ENCODE measurements at places on chromosomes 3 and 15.

DNA sequence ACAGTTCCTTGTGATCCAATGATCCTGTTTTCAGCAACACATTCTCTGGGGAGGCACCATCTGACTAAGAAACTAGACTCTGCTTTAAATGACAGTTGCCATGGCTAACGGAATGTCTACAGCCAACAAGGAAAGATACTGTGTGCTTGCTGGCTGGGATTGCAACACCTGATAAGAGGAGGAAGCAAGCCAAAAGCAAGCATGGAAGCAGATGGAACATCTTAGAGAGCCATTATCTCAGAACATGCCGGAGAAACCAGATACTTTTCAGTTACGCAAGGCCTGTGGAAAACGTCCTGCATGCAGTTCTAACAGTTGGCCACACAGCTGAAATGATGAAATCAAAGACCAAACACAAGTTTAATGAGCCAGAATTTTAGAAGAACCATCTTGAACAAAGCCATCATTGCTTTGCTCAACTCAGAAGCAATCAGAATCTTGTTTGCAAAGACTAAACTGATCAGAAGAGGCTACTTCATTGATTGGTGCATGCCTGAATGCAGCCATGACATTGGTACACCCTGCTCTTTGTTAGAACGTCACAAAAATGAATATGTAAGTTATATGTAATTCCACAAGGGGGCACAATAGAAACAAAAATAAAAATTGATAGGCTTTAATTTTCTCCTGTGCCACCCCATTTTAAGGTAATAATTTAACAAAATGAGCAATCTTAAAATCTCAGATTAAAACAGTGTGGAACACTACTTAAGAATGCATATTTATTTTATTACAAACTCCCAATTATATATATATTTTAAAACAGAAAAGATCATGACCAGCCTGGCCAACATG, 50.8 kb downstream of the GXYLT2 start:
- DNase-seq: peak; percentile 12

- DNase-seq: peak; percentile 31
Observed at GRCh38 chr3:104102386-104102785, 1264.3 kb upstream of the ALCAM start.

- DNase-seq: no peak
Observed at GRCh38 chr15:81858586-81858985, 187.2 kb downstream of the MEX3B start.

DNA sequence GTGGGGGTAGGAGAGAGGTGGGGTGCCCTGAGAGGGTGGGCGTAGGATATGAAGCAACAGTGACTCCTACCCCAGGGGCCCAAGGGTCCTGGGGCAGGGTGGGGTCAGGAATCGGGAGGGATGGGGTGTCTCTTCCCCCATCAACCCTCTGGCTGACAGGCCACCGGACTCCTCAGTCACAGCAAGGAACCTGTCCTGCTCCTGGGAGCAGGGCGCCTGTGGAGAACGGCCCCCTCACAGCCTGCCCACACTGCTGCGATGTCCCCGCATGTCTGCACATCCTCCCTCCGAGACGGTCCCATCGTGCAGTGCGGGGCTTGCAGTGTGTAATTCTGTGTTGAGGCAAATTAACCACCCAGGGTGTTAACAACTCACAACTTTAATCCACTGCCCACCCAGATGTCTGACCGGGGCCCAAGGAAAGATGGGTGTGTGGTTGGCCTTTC, 2.7 kb downstream of the TM4SF19 start:
- no peak for DNase-seq

- no peak for DNase-seq
Observed at GRCh38 chr15:52276256-52276770, 19.3 kb downstream of the MYO5C start.

GRCh38 chr15:34729886-34730285, 24.9 kb downstream of the GJD2 start:
- no peak for DNase-seq

DNA sequence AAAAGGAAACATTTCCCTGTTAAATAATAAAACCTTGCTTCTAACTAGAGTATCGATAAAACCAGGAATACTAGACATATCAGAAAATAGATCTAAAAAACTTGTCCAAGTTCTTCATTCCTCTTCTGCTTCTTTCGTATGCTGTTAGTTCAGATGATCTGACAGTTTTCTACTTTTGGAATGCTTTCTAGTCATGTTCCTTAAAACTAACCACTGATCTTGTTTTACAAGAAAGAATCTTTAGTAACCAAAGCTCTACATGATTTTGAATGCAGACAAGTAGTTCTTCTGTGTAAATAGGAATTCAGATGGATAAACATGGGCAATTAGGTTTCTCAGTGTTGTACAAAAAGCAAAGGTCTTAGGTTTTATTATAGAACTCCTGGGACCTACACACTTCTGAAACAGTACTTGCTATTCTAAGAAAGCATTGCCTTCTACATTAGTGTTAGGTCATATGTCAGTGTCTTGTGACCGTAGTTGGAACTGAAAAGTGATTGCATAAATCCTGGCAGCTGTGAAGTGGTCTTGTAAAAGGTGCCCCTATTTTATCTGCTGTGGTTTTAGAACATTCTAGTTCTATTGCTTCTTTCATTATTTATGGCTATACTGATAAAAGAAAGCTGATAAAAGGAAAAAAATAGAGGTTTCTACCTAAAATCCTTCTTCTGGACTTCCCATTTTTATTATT, 40.7 kb downstream of the SNRK start:
- DNase-seq: no peak

GRCh38 chr15:98706387-98706786, 58.0 kb downstream of the IGF1R start:
- DNase-seq: no peak

DNA sequence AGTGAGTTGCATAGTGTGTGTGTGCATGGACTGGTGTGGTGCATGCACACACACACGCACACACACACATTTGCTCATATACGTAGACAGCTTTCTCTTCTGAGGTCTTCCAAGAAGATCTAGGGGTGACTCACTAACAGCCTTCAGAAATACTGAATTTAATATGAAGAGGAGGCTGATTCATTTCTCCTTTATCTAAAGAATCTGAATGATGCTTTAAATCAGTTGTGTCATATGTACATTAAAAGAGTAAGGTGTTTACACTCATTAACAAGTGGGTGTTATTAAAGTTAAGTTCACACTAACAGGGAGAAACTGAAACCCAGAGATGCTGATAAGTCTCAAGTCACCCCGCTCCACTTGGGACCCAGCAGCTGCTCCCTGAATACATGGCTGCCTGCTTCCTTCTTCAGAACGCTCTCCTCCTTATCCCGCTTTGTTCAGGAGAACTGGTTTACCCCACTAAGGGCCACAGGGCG, 22.0 kb downstream of the TMPRSS7 start:
- DNase-seq: no peak

- DNase-seq: no peak
Observed at GRCh38 chr3:24379936-24380335, 114.7 kb downstream of the THRB start.

GRCh38 chr15:67680641-67681040, 138.1 kb downstream of the MAP2K5 start:
- peak; percentile 32 for DNase-seq

DNA sequence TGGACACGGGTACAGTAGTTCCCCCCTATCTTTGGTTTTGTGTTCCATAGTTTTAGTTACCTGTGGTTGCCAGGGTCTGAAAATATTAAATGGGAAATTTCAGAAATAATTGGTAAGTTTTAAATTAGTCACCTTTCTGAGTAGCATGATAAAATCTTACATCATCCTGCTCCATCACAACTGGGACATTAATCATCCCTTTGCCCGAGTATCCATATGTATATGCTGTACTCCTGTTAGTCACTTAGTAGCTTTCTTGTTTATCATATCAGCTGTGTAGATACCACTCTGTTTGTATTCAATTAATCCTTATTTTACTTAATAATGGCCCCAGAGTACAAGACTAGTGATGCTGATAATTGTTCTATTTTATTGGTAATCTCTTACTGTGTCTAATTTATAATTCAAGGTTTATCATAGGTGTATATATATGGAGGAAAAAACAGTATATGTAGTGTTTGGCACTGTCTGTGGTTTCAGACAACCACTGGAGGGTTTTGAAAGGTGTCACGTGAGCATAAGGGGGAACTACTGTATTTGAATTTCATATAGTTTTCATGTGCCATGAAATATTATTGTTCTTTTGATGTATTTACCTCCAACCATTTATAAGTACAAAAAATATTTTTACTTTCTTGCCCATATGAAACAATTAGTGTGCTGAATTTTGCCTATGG, 41.4 kb downstream of the CTDSPL2 start:
- DNase-seq: no peak

DNA sequence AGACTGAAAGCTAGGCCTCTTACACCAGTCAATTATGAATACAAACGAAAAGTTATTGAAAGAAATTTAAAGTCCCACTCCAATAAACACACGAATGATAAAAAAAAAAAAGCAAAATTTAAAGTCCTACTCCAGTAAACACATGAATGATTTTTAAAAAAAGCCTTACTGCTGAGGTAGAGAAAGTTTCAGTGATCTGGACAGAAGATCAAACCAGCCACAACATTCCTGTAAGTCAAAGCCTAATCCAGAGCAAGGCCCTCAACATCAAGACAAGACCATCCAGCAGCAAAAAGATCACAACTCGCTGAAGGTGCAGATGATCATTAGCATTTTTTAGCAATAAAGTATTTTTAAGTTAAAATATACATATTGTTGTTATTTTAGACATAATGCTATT, 95.6 kb upstream of the LIPC start:
- no peak for DNase-seq

GRCh38 chr3:114217266-114217665, 20.1 kb downstream of the ZNF80 start:
- DNase-seq: no peak

DNA sequence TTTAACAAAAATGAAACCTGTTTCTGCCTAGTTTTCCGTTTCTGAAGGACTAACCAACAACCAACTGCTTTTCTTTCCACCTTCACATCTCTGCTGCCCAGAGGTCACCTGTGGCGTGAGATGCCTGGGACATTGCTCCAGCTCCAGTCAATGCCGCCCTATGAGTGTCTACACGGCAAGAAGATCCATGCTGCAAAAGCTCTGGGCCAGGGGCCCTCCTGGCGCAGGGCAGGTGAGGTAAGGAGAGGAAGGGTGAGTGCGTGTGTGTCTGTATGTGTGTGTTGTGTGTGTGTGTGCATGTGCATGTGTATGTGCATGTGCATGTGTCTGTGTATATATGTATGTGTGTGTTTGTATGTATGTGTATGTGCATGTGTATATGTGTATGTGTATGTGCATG, 131.4 kb downstream of the NSMCE3 start:
- DNase-seq: no peak

GRCh38 chr3:173538410-173538809, 140.9 kb downstream of the NLGN1 start:
- no peak for DNase-seq

DNA sequence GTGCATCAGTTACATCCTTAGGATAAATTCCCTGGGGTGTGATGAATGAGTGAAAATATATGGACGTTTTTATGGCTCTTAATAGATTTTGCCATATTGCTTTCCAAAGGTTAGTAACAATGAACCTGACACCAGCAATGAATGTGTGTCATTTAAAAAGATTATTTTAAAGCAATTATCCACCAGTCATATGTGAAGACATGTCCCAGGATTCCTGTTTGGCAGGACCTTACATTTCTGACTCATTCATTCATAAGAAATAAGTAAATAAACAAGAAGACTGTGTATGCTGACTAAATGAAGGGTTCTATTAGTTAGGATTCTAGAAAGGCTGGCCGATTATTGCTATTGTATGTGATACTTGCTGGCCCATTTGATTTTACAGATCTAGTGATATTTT, 201.5 kb downstream of the SOX2 start:
- DNase-seq: no peak

GRCh38 chr15:95739131-95739530, 591.4 kb upstream of the NR2F2 start:
- no peak for DNase-seq

DNA sequence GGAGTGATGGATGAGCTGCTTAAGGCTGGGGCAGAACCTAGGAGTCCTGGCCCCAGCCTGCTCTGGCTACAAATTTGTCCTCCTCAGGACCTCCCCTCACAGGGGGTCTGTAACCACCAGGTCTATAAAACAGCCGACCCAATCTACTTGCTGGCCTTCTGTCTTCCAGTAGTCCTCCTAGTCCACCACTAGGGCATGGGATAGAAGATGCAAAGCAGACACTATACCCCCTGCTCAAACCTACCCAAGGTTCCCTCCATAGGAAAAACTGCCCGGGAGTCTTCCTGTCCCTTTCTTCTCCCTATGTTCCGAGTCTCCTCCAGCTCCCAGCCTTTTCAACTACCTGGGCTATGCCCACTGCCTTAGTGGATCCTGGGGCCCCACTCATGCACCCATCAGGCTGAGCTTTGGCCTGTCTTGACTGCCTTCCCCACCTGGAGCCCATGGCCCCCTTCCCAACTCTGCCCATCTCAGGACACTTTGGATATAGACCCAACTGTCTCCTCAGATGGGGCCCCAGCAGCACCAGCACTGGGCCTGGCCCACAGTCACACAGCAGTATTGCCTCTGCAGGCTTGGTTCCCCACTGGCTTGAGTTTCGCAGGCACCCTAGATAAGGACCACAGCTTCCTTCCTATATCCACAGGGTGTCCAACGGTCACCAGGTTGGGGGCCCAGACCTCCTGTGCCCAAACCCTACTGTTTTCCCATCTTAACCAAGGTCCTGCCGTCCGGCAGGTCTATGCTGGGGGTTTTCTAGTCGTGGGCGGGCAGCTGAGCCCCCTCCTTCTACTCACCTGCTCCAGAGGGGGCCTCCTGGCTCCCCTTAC, 1.1 kb downstream of the HYAL3 start:
- DNase-seq: no peak

GRCh38 chr3:143552851-143553250, 295.4 kb downstream of the SLC9A9 start:
- no peak for DNase-seq

GRCh38 chr3:161215185-161215584, 5.9 kb upstream of the NMD3 start:
- DNase-seq: no peak

DNA sequence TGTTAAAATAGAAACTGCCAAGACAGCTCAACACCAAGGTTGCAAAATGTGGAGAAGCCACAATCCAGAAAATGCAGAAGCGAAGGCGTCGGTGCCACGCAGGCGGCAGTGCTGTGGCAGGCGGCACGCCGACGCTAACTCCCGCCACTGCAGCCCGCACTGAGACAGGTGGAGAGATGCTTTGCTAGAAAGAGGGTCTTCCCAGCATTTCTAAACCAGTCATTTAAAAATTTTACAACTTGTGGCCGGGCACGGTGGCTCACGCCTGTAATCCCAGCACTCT, 23.2 kb downstream of the CYFIP1 start:
- DNase-seq: no peak

GRCh38 chr3:144989807-144990206, 1018.2 kb downstream of the DIPK2A start:
- DNase-seq: no peak

DNA sequence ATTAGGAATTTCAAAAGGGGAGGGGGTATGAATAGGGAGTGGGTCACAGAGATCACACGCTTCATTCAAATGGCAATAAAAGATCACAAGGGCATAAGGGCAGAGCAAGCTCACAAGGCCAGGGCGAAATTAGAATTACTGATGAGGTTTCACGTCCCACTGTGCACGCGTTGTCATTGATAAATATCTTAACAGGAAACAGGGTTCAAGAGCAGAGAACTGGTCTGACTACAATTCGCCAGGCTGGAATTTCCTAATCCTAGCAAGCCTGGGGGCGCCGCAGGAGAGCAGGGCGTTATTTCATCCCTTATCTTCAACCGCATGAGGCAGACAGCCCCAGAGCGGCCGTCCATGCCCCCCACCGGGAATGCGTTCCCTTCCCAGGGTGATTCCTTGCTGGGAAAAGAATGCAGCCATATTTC, 18.1 kb upstream of the SMCO1 start:
- no peak for DNase-seq

GRCh38 chr3:44235604-44236484, 5.8 kb upstream of the TOPAZ1 start:
- DNase-seq: peak; percentile 12
